Tibial nerve (tissue), 4 donors: ENCODE measurements at places on chromosomes 4 and X. TPM values are rescaled to one million over a fixed set of nuclear protein-coding genes. Genes with fewer than 3 reads are reported as not detected.

SRPK3 gene
- 1.9 TPM for total RNA-seq

SYP gene
- 9.9 TPM for total RNA-seq

TGIF2LX gene
- total RNA-seq: not detected

RPA4 gene
- total RNA-seq: 6.9 TPM

GYG2 gene
- total RNA-seq: 4.1 TPM

MID2 gene
- total RNA-seq: 19.3 TPM

DMRTC1 gene
- total RNA-seq: not detected

FGF5 gene
- not detected for total RNA-seq

VSIG1 gene
- not detected for total RNA-seq

PPP2R2C gene
- 0.42 TPM for total RNA-seq

BCORL1 gene
- 8.3 TPM for total RNA-seq

POF1B gene
- not detected for total RNA-seq

CYBB gene
- total RNA-seq: 23.1 TPM

SUPT20HL1 gene
- total RNA-seq: 0.42 TPM

CLDN22 gene
- not detected for total RNA-seq

CT47A7 gene
- not detected for total RNA-seq

USP26 gene
- total RNA-seq: not detected

CFP gene
- 12.7 TPM for total RNA-seq

NALF2 gene
- not detected for total RNA-seq

EPHA5 gene
- total RNA-seq: 5.0 TPM

BEND4 gene
- total RNA-seq: 0.22 TPM

SPCS3 gene
- total RNA-seq: 75.9 TPM

VCX gene
- not detected for total RNA-seq

RPS6KA6 gene
- 1.1 TPM for total RNA-seq

CXCL11 gene
- total RNA-seq: not detected

SSX2 gene
- not detected for total RNA-seq

RBM47 gene
- total RNA-seq: 26.0 TPM

CLNK gene
- total RNA-seq: not detected

THOC2 gene
- 93.1 TPM for total RNA-seq

GAK gene
- 116 TPM for total RNA-seq

ASB9 gene
- 3.9 TPM for total RNA-seq

DCHS2 gene
- total RNA-seq: not detected

HTN1 gene
- not detected for total RNA-seq

GAGE12F gene
- total RNA-seq: not detected

ABCE1 gene
- total RNA-seq: 53.5 TPM

CLCN4 gene
- 5.7 TPM for total RNA-seq

IL2RG gene
- 5.4 TPM for total RNA-seq

RHOH gene
- 1.0 TPM for total RNA-seq

GRIPAP1 gene
- 42.5 TPM for total RNA-seq

PGAM4 gene
- total RNA-seq: not detected

TKTL1 gene
- total RNA-seq: not detected

ASMT gene
- 0.63 TPM for total RNA-seq

ADRA2C gene
- total RNA-seq: 13.2 TPM

SMIM10L2A gene
- total RNA-seq: 1.5 TPM

FAM184B gene
- total RNA-seq: not detected

MMRN1 gene
- 32.0 TPM for total RNA-seq

HMX1 gene
- total RNA-seq: 0.21 TPM

SH3BP2 gene
- total RNA-seq: 70.5 TPM

EIF4E gene
- total RNA-seq: 56.5 TPM

SMIM43 gene
- 3.8 TPM for total RNA-seq

CMC4 gene
- total RNA-seq: 27.0 TPM

TASL gene
- total RNA-seq: not detected

SNX25 gene
- total RNA-seq: 29.4 TPM

TMPRSS11A gene
- not detected for total RNA-seq

TACR3 gene
- not detected for total RNA-seq

GABRE gene
- total RNA-seq: 36.3 TPM

PNMA6A gene
- 2.1 TPM for total RNA-seq

FAM199X gene
- total RNA-seq: 33.0 TPM
